ENCODE measurements at places on chromosomes 4 and X. TPM values are rescaled to one million over a fixed set of nuclear protein-coding genes. Genes with fewer than 3 reads are reported as not detected.

The CLGN gene
- 0.21 TPM for total RNA-seq

The CLCN5 gene
- 26.8 TPM for total RNA-seq

The TLR10 gene
- 0.08 TPM for total RNA-seq

The SLC10A6 gene
- total RNA-seq, result not detected

The KCNE5 gene
- 0.08 TPM for total RNA-seq

The HNRNPDL gene
- total RNA-seq, result 179 TPM

The AFM gene
- total RNA-seq, result not detected

The TTC29 gene
- total RNA-seq, result not detected

The GSX2 gene
- not detected for total RNA-seq

The POU3F4 gene
- total RNA-seq, result not detected

The ASB11 gene
- total RNA-seq, result 3.5 TPM

The GNRHR gene
- not detected for total RNA-seq

The MEPE gene
- total RNA-seq, result not detected

The ADGRG4 gene
- not detected for total RNA-seq

The CCDC160 gene
- not detected for total RNA-seq

The DDX60 gene
- 5.5 TPM for total RNA-seq

The MAP7D2 gene
- 3.5 TPM for total RNA-seq

The TENM3 gene
- 47.7 TPM for total RNA-seq

The SLC25A6 gene
- total RNA-seq, result 168 TPM

The NSD2 gene
- total RNA-seq, result 24.8 TPM

The SSX3 gene
- not detected for total RNA-seq

The REELD1 gene
- not detected for total RNA-seq

The SCML1 gene
- total RNA-seq, result 5.6 TPM

The GAGE12J gene
- total RNA-seq, result 37.1 TPM

The HELT gene
- not detected for total RNA-seq

The TLR3 gene
- 9.8 TPM for total RNA-seq

The CT83 gene
- total RNA-seq, result 0.83 TPM

The DMD gene
- total RNA-seq, result 12.9 TPM

The NLGN4X gene
- 0.67 TPM for total RNA-seq

The OPHN1 gene
- total RNA-seq, result 72.0 TPM

The NIPAL1 gene
- total RNA-seq, result 0.40 TPM

The GUCY1A1 gene
- total RNA-seq, result 0.24 TPM

The MAGEB2 gene
- total RNA-seq, result 32.1 TPM

The SPIN2A gene
- total RNA-seq, result not detected

The LPAR4 gene
- total RNA-seq, result not detected

Data from SK-MEL-5 (cell line).